Smooth muscle cell of the pulmonary artery (primary cell): ENCODE measurements at places on chromosomes 12 and 14. TPM values are rescaled to one million over a fixed set of nuclear protein-coding genes. Genes with fewer than 3 reads are reported as not detected.

The EPYC gene
- total RNA-seq, result not detected in 2 replicates

The PRB4 gene
- total RNA-seq, result not detected in 2 replicates

The ANO6 gene
- 92.4 and 93.6 TPM in 2 replicates for total RNA-seq

The IGFBP6 gene
- 417 and 460 TPM in 2 replicates for total RNA-seq

The HNF1A gene
- total RNA-seq, result 0.07 TPM in 1 of 2 replicates, not detected in the other

The WNT5B gene
- 50.8 and 69.2 TPM in 2 replicates for total RNA-seq

The GALNT6 gene
- 11.6 and 105 TPM in 2 replicates for total RNA-seq

The USP44 gene
- total RNA-seq, result 0.69 and 1.8 TPM in 2 replicates

The SLC7A8 gene
- total RNA-seq, result 8.0 and 8.6 TPM in 2 replicates

The PRPH gene
- 0.33 and 1.9 TPM in 2 replicates for total RNA-seq

The RIPK3 gene
- 0.26 TPM in 1 of 2 replicates, not detected in the other for total RNA-seq

The PZP gene
- total RNA-seq, result not detected in 2 replicates

The TCP11L2 gene
- total RNA-seq, result 28.8 and 41.2 TPM in 2 replicates

The DACT1 gene
- total RNA-seq, result 28.3 and 43.4 TPM in 2 replicates

The ARMH4 gene
- total RNA-seq, result 9.1 and 9.6 TPM in 2 replicates

The TEX22 gene
- total RNA-seq, result 0.17 and 0.39 TPM in 2 replicates

The FAIM2 gene
- total RNA-seq, result 3.7 and 8.3 TPM in 2 replicates

The GAS2L3 gene
- total RNA-seq, result 6.1 and 11.5 TPM in 2 replicates

The TPH2 gene
- not detected in 2 replicates for total RNA-seq

The LRFN5 gene
- 0.59 and 11.3 TPM in 2 replicates for total RNA-seq

The ART4 gene
- total RNA-seq, result 6.1 and 8.3 TPM in 2 replicates

The ASCL1 gene
- not detected in 2 replicates for total RNA-seq

The PLD4 gene
- 0.07 and 0.13 TPM in 2 replicates for total RNA-seq

The TAS2R10 gene
- total RNA-seq, result 0.83 and 1.2 TPM in 2 replicates

The RAB2B gene
- 39.1 and 40.9 TPM in 2 replicates for total RNA-seq

The CATSPERB gene
- total RNA-seq, result not detected in 2 replicates
